ENCODE measurements at places on chromosomes 4 and X.

GRCh38 chr4:183548306-183548705, 43.4 kb downstream of the ING2 start:
- DNase-seq: no peak

GRCh38 chrX:3728454-3728853, 15.0 kb upstream of the PRKX start:
- no peak for DNase-seq

- DNase-seq: no peak
Observed at GRCh38 chrX:11589641-11590040, 76.1 kb downstream of the ARHGAP6 start.

GRCh38 chr4:4853921-4854648, 5.4 kb upstream of the MSX1 start:
- DNase-seq: no peak

GRCh38 chr4:133483600-133484246, 334.6 kb downstream of the PCDH10 start:
- DNase-seq: no peak

DNA sequence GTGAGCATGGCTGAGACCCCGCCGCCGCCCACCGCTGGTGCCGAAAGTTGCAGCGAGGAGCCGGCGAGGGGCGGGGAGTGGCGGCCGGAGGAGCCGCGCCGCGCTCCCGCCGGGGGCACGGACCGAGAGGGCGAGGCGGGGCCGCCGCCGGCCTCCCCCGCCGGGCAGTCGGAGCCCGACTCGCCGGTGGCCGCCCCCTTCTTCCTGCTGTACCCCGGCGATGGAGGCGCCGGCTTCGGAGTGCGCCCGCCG, 16.5 kb downstream of the UTP3 start:
- no peak for DNase-seq

DNA sequence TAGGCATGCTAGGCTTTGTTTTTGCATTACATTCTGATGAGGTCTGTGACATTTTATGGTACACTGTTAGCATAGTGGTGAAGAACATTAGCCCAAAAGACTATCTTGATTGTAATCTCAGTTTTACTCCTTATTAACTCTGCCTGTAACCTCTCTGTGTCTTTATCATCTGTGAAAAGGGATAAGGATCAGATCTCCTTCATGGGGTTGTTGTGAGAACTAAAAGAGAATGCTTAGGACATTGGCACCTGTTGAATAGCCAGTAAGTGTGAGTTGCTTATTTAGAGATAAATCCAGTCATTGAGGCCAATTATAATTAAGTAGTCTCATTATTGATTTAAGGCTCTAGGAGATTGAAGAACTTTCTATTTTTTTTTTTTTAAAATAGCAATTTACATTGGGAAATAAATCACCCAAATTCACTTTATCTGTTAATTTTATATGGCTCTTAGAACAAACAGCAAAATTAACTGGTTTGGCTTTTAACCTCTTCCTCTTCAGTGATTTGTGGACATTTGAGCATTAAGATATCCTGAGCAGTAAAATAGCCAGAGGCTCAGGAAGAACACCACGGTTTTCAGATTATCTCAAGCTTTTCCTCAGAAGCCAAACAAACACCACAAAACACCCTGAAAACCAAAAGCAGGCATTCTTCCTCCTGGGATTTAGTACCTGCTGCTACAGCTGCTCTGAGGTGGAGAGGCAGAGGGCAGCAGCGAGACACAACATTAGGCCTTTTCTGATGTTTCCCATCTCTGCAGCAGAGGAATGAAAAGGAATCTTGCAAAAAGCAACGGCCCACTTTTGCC, 192.9 kb downstream of the ARHGAP10 start:
- DNase-seq: no peak

DNA sequence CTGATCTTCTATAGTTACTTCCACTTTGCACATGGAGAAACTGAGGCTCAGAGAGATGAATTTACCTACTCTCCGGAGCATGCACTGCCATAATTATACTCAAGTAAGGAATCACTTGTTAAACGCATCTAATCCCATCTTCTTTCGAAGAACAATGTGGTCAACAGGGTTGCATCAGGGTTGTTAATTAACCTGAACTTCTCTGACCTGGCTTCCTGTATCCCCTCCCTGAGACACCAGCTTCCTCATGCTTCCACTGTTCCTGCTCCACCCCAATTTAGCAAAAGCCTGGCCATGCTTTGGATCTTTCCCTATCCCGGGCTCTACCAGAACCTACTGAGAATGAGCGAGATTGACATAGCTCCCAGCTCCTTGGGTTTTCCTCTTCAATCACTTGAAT, 136.7 kb downstream of the SMIM20 start:
- DNase-seq: no peak

GRCh38 chrX:81205551-81205950, 3.6 kb downstream of the SH3BGRL start:
- no peak for DNase-seq

GRCh38 chr4:80362578-80363181, 27.1 kb downstream of the CFAP299 start:
- DNase-seq: peak; percentile 16

GRCh38 chr4:75916091-75916661, 13.9 kb upstream of the PPEF2 start:
- DNase-seq: no peak

GRCh38 chrX:152897222-152898131, at the start of gene ZNF185:
ZNF185 (plus strand) TSS chrX:152898067; CDS start chrX:152914490, 16,423 bp downstream.
- no peak for DNase-seq
